Fibroblast of skin of back (primary cell): ENCODE measurements at places on chromosomes 4 and X.

GRCh38 chr4:119281393-119281792 lies 40.5 kb downstream of the FABP2 start:
- DNase-seq, result no peak

- no peak for DNase-seq
Measured at GRCh38 chr4:113122066-113122465, 72.6 kb downstream of the ANK2 start.

DNA sequence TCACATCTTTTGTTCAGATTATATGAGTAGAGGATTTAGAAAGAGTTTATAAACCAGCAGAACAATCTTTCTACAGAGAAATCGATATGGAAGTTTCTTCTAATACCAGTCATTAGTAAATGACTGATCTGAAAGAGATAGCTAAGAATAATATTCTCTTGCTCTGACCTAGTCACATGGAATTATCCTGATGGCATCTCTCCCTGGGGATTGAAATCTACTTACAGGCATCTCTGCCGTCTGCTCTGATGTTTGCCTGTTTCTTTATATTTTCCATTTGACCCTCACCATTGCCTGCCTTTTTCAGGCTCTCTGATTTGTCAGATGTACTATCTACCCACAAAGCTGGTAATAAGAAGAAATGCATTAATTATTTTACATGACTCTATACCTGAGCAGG lies 1157.3 kb downstream of the PCDH7 start:
- DNase-seq, result no peak

GRCh38 chr4:2441393-2442174 lies 22.8 kb downstream of the CFAP99 start:
- peak; percentile 43 for DNase-seq

GRCh38 chrX:84729408-84729807 lies 227.2 kb upstream of the HDX start:
- DNase-seq, result no peak

GRCh38 chr4:41541687-41542094 lies 3.7 kb downstream of the LIMCH1 start:
- no peak for DNase-seq

GRCh38 chr4:25157081-25157480 lies 3.2 kb downstream of the SEPSECS start:
- no peak for DNase-seq

DNA sequence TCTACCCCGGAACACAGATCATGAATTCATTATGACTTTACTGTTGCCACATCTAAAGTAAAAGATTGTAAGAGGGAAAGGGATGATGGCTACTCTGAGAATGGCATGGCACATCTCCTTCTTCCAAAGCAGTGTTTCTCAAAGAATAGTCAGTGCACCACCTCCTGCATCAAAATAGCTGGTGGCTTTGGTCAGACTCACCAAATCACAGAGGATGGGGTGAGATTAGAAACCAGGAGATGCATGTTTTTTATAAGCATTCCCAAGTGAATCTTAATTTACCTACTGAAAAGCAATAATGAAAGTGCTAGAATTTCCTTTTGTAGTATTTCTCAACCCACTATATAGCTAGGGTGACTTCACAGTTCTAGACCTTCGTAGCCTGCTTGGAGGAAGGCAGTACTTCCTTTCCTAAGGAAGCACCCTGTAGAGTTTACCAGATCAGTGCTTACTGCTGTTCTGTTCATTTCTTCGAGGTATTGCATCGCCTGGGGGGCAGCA lies 340.8 kb upstream of the KLF3 start:
- no peak for DNase-seq

- DNase-seq, result no peak
Measured at GRCh38 chrX:88944661-88945060, 197.6 kb downstream of the CPXCR1 start.

GRCh38 chr4:152232271-152232670 lies 303.6 kb downstream of the FBXW7 start:
- no peak for DNase-seq

GRCh38 chr4:92254767-92255442 lies 48.9 kb upstream of the GRID2 start:
- DNase-seq, result no peak

- no peak for DNase-seq
Measured at GRCh38 chr4:140331876-140332275, 41.6 kb upstream of the SCOC start.
